ENCODE measurements at places on chromosomes 7 and 10.
A peak's percentile ranks its signal among the peaks of the same experiment; 100 is the strongest.

DNA sequence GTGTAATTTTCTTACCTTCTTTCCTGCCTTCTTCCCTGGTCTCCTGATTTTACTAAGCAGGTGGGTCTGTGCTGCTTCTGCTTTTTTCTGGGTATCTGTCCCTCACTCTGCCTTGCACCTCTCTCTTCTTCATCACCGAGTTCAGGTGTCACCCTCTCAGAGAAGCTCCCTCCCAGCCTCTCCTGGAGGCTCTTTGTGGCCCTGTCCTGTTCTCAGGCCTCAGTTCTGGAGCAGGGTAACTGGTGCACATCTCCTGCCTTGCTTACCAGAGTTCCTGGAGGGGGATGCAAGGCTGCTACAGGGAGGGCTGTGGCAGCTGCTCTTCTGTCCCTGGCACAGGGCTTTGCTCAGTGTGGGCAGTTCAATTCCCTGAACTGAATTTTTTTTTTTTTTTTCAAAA lies 66.1 kb downstream of the RBM33 start:
- no peak for DNase-seq

DNA sequence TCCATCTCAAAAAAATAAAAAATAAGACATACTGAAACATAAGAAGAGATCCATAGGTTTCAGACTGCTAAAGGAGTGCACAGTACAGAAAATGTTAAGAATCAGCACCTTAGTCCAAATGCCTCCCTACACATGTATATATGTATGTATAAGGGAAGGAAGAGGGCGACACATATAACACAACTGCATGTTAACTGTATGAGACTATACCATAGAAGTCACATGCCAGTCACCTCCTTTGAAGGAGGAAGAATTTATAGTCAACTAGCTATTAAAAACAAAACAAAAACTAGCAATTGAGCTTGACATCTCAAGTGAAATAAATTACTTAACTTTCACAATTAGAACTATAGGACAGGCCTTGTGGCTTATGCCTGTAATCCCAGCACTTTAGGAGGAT lies 50.4 kb downstream of the IGF2BP3 start:
- no peak for DNase-seq

GRCh38 chr10:28922127-28922526 lies 244.8 kb downstream of the BAMBI start:
- DNase-seq: no peak

GRCh38 chr7:41134300-41135255 lies 568.3 kb downstream of the INHBA start:
- no peak for DNase-seq

- no peak for DNase-seq
Observed at GRCh38 chr10:103049237-103049636, 131.1 kb downstream of the CNNM2 start.

- DNase-seq: no peak
Observed at GRCh38 chr10:28850784-28851183, 173.5 kb downstream of the BAMBI start.

DNA sequence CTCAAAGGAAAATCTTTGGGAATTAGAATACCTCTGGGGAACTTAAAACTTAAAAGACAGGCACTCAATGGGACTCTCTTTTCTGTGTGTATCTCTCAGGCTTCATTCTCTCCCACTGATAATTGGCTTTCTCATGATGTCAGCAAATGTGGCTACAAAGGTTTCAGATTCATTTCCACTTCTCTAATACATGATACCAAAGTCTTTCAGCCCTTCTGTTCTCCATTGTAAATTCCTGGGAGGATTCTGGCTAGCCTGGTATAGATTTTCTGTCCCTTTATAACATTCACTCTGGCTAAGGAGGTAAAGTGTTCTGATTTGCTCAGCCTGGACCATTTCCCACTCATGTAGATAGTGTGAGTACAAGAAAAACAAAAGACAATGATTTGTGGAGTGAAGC lies 606.2 kb downstream of the PCDH15 start:
- DNase-seq: no peak

- no peak for DNase-seq
Observed at GRCh38 chr10:68562661-68563570, 2.8 kb downstream of the TET1 start.

- no peak for DNase-seq
Observed at GRCh38 chr7:68964060-68964459, 634.2 kb upstream of the AUTS2 start.

GRCh38 chr10:58575491-58575890 lies 62.8 kb downstream of the BICC1 start:
- no peak for DNase-seq

DNA sequence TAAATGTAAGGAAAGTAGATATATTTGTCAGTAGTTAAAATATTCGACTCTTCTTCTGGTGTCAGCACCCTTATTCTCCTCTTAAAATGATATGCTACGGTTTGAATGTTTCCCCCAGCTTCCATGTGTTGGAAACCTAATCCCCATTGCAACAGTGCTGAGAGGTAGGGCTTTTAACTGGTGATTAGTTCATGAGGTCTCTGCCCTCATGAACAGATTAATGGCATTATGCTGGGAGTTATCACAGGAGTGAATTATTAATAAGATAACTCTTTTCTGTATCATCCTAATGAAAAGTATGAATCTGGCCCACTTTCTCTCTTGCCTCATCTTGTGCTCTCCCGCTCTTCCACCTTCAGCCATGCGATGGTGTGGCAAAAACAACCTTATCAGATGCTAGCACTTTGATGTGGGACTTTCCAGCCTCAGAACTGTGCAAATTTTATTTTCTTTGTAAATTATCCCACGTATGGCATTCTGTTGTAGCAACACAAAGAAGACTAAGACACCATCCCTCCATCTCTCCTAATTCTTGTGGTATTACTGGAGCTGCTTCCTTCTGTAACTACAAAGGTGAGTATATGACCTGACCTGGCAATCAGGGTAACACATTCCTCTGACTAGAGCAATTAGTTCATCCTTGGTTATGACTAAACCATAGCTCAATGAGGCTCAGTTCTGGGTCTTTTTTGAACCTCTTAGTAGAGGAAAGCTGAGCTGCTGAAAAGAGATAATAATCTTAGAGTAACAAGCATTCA lies 171.1 kb upstream of the TMEM196 start:
- DNase-seq: no peak

DNA sequence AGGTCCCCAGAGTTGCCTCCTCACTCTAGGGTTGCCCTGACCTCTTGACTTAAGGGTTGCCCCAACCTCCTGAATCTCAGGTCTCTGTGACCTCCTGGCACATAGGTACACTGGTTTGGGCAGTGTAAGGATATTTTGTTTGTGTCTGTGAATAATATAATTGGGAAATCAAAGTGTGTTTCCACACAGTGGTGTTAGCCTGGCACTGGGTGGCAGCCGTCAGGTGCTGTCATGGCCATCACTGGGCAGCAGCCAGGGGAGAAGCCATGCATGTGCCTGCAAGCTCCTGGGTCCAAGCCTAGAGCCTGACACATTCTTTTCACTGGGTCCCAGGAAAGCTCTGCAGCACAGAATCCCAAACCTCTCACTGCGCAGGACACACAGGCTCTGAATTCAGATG lies 3.6 kb upstream of the CCDC201 start:
- DNase-seq: no peak

- no peak for DNase-seq
Observed at GRCh38 chr10:124942317-124943169, 620 bp downstream of the ZRANB1 start.

GRCh38 chr7:65338346-65338745 lies 35.3 kb upstream of the ZNF92 start:
- no peak for DNase-seq

- no peak for DNase-seq
Observed at GRCh38 chr7:128102490-128103291, 71.5 kb upstream of the LRRC4 start.

- DNase-seq: peak; percentile 27
Observed at GRCh38 chr7:1046722-1047679, 2.7 kb downstream of the GPR146 start.

DNA sequence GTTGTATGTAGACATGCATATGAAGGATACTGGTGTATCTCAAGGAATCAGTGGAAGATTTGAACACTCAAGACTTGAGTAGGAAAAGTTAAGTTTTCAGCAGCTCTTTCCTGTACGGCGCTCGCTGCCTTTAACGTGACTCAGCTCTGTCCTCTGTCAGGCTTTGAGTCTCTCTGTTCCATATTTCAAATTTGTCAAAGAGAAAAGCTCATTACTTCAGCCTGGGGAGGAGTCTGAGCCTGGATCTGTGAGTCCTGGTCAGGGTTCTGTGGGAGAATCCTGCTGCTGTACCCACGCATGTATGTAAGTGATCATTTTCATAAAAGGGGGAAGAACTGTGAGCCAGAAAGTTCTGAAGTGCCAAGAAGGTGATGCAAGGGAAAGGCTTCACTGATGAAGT lies 13.8 kb upstream of the MPP7 start:
- DNase-seq: no peak

DNA sequence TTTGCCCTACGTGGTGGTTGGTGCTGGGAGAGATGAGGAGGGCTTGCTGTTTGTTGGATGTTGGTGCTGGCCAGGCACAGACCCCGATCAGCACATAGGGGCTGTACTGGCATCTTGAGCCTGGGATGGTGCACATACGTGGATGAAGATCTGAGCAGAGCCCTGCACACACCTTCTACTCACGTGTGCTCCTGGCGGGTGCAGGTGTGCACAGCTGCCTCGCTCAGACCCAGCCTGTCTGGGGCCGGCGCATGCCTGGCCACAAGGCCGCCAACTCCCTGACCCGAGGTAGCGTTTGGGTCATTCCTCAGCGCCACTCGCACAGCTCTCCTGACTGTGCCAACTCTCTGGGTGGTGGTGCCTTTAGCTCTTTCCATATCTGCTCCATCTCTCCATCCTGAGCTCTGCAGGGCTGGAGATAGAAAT lies 18.6 kb downstream of the PALD1 start:
- no peak for DNase-seq

GRCh38 chr7:81776161-81776560 lies 6.3 kb upstream of the HGF start:
- DNase-seq: no peak

GRCh38 chr10:78817361-78817760 lies 251.4 kb upstream of the ZMIZ1 start:
- no peak for DNase-seq

- no peak for DNase-seq
Observed at GRCh38 chr7:17325364-17325763, 26.9 kb downstream of the AHR start.

GRCh38 chr10:104326991-104327610 lies 11.2 kb downstream of the ITPRIP start:
- DNase-seq: no peak

GRCh38 chr10:77073663-77073960 lies 564.0 kb downstream of the KCNMA1 start:
- DNase-seq: no peak

GRCh38 chr10:109418795-109419194 lies 504.5 kb downstream of the XPNPEP1 start:
- DNase-seq: no peak

GRCh38 chr7:123538189-123538714 lies 3.9 kb upstream of the IQUB start:
- no peak for DNase-seq

- DNase-seq: no peak
Observed at GRCh38 chr7:157235357-157236333, 96.9 kb downstream of the UBE3C start.

DNA sequence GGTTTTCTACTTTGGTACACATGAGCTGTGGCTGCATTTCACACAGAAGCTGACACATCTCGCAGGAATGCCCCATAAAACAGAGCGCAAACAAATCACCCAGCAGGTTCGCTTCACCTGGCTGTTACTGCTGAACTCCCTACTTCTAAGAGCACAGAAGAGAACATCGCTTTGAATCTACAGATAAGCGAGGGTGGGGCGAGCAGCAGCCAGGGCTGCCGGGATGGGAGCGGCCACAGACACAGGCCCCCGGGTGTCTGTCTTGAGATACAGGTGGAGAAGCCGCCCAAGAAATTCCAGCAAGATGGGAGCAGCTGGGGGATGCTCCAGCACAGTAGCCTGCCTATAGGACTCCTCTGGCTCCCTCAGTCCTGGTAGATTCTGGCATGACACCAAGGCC lies 27.4 kb downstream of the OGDHL start:
- no peak for DNase-seq

DNA sequence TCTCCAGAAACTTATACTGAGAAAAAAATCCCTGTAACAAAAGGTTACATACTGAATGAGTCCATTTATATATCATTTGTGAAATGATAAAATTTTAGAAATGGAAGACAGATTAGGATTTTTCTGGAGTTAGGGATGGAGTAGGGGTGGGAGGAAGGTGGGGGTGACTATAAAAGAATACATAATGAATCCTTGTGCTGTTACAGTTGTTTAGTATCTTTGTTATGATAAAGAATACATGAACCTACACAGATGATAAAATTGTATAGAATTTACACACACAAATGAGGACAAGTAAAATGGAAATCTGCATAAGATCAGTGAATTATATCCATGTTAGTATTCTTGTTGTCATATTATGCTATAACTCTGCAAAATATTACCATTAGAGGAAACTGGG lies 41.7 kb upstream of the CCSER2 start:
- DNase-seq: no peak

DNA sequence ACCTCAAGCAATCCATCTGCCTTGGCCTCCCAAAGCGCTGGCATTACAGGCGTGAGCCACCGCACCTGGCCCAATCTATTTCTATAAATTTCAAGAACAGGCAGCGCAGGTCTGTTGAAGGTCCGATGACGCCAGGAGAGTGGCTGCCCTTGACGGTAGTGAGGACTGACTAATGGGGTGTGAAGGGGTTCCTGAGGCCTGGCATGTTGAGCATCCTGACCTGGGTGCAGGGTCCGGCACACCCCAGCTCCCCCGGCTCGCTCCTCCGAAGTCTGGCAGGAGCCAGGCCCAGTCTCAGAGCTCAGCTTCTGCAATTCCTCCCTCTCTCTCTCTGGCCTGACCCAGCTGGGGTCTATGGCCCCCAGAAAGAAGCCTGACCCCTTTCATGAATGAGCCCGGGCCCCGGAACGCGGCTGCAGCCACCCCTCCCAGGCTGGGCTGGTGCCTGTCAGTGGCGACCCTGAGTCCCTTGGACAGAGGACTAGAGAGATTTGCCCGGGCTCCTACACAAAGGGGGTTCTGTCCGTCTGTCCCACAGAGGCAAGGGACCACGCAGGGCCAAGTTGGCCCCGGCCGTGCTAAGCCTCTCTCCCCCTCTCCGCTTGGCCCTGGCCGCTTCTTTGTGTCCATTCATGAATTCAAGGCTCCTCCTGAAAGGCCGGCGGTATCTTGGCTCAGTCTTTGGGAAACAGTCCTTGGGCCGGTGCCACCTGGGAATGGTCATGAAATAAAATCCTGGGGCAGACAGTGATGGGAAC lies 18.8 kb downstream of the MMD2 start:
- DNase-seq: no peak

- DNase-seq: no peak
Observed at GRCh38 chr7:44618045-44618444, 11.6 kb downstream of the OGDH start.

GRCh38 chr7:34247468-34247867 lies 342.1 kb downstream of the BMPER start:
- no peak for DNase-seq

- DNase-seq: no peak
Observed at GRCh38 chr10:100897976-100898375, 14.8 kb upstream of the SLF2 start.

GRCh38 chr10:91643700-91644099 lies 10.8 kb upstream of the PPP1R3C start:
- no peak for DNase-seq

- no peak for DNase-seq
Observed at GRCh38 chr10:70777063-70777875, 7.9 kb downstream of the TBATA start.

GRCh38 chr10:72697716-72698115 lies 5.8 kb downstream of the MCU start:
- no peak for DNase-seq
